ENCODE measurements at places on chromosomes 2 and 18.

GRCh38 chr2:238596571-238597551 is 170.1 kb downstream of the ASB1 start:
- no peak for DNase-seq

DNA sequence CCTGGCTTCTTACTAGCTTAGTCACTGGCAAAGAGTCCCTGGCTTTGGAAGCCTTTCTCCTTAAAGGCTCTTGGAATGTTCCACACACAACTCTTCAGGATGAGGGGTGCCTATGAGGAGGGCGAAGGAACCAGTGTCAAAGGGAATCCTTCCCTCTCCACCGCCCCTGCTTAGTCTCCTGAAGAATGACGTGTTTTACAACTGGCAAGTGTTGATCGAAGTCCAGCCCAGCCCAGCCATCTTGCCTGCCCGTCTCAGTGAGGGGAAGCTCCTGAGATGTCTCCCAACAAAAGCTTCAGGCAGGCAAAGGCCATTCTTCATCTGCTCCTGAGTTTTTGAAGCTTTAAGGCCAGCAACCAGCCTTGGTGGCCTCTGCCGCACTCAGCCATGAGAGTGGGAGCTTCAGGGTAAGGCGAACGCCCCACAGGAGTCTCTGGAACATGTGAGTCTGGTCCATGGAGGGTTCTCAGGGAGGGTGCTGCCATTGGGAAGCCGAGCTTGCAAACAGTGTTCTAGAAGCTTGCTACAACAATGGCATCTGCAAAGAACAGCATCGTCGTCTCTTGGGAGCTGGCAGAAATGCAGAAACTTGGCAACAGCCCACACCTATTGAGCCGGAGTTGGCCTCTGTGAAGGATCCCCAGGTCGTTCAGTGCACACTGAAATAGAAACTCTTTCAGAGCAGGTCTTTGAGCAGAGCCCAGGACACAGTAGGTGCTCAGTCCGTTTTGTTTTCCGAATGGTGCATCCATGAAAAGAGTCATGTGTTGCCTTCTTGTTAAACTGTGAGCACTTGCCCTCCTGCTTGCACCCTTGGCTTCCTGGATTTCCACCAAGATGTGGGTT is 220.7 kb downstream of the SEPTIN10 start:
- DNase-seq = no peak

GRCh38 chr2:240143801-240144648 is 3.6 kb upstream of the OTOS start:
- DNase-seq = peak; percentile 98

DNA sequence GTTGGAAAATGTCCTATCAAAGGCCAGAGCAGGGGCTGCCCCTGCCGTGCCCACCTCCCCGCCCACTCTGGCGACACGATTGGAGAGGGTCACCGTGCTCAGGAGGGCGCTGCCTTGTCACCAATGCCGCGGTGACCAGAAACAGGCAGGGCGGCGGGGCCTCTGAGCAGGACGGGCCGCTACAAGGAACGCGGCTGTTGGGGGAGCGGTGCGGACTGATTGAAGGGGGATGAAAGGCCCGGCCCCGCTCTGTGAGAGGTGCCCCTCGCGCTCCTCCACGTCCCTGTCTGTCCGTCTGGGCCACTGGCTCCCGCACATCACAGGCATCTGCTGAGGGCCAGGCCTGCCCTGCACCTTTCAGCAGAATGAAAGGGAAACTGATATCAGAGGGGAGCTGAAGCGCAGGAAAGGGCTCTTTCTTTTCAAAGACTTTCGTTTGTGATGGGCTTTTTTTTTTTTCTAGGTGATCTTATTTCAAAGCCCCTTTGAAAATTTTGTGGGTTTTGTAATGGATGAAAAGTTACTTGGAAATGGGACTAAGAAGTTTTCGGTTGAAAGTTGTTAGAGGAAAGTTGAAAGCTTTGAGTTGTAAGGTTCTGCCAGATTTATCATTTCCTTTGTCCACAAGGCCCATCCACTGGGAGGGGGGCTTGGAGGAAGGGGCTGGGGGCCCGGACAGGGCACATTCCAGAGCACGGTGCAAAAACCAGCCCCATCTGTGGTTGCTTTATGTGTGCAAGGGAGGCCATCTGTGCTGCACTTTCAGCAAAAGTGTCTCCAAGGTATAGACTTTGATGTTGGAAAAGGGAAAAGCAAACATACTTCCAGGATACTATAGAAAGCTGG is 244.2 kb downstream of the KLHL29 start:
- DNase-seq = no peak

DNA sequence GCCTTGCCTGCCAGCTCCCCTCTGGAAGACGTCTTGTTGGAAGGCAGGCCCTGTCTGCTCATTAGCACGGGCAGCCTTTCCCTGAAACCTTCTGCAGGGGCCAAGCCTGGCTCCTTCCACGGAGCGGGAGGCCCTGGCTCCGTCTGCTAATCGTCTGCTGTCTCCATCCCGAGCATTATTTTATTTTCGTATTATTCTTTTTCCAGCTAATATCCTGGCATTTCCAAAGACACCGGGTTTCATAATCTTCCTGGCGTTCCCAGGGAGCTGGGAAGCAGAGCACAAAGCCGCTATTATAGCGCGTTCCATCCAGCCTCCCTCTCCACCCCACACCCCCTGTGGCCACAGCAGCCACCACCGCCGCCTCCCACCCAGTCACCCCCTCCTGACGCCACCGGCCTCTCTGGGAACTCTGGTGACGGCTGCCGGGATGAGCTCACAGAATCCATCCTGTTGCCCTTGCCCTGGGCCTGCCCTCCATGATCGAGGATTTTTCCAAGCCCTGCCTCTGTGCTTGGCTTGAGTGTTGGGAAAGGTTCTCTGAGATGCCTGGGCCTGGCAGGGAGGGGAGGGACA is 125.5 kb downstream of the DYSF start:
- no peak for DNase-seq

DNA sequence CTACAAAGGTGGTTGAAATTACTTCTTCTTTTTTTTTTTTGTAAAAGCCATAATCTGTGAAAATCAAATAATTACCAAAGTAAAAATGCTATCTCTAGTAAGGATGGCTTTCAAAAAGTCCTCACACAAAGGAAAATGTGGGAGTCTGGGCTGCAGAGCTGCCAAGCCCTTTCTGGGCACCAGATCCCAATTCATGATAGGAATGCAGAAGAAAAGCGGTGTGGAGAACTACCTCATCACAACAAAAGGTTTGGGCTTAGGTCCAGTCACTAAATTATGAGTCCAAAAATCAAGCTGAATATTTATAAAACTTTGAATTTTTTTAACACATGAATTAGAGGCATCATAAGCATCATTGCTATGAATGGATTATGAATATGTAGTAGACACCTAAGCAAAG is 30.8 kb upstream of the EPHA4 start:
- no peak for DNase-seq

- DNase-seq = no peak
Measured at GRCh38 chr2:167653131-167653530, 594.3 kb downstream of the STK39 start.

- no peak for DNase-seq
Measured at GRCh38 chr18:49910019-49910418, 96.7 kb upstream of the ACAA2 start.

DNA sequence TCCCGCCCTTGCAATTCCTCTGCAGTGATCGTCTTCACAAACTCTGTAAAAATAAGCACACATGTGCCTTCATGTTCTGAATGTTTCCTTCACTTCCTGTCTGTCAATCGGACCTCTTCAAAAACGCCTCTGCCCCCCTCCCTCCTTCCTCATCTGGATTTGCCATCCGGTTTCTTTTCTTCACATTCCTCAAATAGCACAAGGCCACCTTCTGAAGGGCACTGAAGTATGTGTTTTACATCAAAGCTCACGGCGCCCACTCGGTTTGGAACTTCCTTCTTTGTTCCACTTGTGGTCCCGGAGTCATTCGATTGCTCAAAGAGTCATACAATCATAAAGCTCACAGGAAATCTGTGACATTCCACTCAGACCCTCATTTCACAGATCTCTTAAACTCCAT is 758.1 kb upstream of the SALL3 start:
- DNase-seq = no peak

DNA sequence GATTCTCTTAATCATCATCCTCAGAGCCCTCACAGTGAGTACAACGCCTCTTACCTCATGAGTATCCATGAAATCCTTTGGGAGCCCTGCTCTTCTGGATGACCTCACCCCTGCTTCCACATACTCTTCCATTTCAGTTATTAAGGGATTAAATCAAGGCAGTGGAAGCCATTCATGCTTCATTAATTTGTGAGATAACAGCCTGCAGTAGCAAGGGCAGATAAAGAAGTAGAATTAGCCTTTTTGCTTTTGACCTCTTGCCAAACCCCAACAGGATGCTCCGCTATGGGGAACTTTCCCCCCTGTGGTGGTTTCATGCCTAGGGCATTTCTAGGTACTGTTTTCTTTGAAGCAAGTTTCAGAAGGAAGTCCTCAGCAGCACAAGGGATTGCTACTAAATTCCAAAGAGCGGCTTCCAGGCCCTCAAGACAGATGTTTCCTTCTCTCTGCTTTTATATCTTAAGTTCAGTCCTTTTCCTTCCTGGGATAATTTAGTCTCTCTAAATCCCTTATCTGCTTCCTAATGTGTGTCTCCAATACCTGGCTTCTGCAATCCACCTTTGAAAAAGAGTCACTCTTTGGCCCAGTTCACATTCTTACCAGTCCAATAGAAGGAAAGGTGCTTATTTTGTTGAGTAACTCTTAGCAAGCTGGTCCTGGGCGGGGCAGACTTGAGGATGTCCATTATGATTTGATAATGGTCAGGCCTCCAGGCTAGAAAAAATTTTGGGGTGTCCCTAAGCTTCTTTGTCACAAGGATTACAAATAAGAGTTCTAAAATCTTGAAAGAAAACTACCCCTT is 76.9 kb downstream of the MYO1B start:
- no peak for DNase-seq

DNA sequence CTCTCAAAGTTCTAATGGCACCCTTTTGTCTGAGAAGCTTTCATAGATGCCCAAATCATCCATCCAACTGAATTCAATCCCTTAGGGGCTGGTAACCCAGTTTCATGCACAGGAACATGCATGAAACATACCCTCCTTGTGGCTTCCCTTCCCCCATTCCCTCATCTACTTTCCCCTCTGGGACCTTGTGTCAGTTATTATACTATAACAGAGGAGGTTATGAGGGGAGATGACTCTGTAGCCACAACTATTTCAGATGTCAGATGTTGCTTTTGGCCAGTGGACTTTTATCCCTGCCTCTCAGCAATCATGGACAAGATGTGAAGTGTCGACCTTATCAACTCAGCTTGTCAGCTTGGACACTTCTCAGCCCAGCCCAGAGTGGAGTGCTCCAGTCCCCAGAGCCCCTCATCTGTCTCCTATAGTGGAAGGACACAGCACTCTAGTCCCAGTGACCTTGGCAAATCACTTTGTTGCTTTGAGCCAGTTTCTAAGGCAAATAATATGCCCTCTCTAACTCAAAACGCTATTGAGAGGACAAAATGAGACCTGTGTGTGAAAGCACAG is 8.4 kb downstream of the DHRS9 start:
- DNase-seq = no peak

GRCh38 chr2:241635756-241636155 is 1.2 kb downstream of the THAP4 start:
- no peak for DNase-seq

GRCh38 chr2:41965909-41966295 is 81.9 kb upstream of the PKDCC start:
- no peak for DNase-seq

DNA sequence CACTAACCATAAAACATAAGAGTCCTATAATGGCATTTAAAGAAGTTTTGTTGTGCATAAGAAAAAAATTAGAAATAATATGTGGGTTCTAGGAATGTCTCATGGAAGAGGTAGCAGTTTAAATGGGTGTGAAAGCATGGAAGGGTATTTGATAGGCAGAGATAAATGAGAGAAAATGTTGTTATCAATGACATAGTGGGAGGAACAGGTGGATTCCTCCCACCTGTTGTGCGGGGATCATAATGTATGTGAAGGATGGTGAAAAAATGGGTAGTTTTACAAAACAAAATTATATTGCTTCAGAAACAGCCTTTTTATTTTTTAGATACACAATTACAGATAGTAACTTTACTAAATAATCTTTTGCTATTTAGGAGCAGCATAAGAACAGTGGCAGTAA is 41.7 kb downstream of the RIT2 start:
- no peak for DNase-seq

- no peak for DNase-seq
Measured at GRCh38 chr2:220269367-220269766, 641.9 kb downstream of the SLC4A3 start.

DNA sequence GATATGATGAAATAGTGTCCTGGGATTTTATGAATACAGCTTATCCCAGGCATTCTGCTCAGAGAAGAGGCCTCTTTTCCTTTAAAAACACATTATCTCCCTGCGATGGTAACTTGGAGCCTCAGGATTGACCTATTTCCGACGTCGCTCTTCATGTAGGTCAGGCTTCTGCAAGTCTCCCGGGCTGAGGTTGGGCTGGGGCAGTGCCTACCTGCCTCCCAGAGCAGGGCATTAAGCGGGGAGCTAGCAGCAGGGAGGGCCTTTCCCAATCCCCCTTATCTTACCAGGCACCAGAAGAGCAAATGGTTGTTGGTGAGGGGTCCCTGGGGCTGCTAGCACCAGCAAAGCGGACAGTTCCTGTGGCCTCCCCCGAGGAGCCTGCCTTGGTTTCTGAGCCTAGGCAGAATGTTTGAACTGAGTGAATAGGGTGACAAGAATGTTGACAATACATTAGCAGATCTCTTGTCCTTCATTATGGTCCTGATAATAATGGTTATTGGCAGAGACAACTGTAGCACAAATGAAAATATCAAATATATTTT is 60.2 kb downstream of the TRPM8 start:
- peak; percentile 38 for DNase-seq
